ENCODE measurements at places on chromosomes 3 and 15.
A peak's percentile ranks its signal among the peaks of the same experiment; 100 is the strongest.

DNA sequence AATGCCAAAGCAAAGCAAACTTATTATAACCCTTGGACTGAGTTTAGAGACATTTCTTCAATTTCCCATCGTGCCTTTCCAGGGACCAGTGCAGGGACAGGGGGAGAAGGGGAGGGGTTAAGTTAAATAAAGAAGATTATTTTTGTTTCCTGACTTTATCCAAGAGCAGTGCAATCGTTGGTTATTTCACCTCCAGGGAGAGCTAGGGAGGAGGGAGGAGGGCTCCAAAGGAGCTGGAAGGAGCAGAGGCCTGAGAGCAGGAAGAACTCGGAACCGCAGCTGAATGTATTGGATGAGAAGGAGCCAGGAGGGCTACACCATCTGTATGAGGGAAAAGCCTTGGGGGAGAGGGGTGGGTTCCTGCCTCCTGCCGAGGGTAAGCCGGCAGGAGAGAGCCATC is 20.7 kb downstream of the HAPLN3 start:
- H3K4me1 ChIP-seq, result no peaks in the 10 kb centered on the region
- H3K4me3 ChIP-seq, result no peak overlapping the region
- H3K27ac ChIP-seq, result no peak overlapping the region
- DNase-seq, result no peak
- no peaks in the 10 kb centered on the region for H3K36me3 ChIP-seq

GRCh38 chr15:70111203-70112073 is 13.7 kb upstream of the TLE3 start:
- no peak overlapping the region for H3K4me3 ChIP-seq
- peaks cover 3% of the 10 kb centered on the region for H3K27me3 ChIP-seq
- H3K36me3 ChIP-seq, result no peaks in the 10 kb centered on the region
- peaks cover 8% of the 10 kb centered on the region for H3K4me1 ChIP-seq
- H3K27ac ChIP-seq, result peak overlapping the region; percentile 70

DNA sequence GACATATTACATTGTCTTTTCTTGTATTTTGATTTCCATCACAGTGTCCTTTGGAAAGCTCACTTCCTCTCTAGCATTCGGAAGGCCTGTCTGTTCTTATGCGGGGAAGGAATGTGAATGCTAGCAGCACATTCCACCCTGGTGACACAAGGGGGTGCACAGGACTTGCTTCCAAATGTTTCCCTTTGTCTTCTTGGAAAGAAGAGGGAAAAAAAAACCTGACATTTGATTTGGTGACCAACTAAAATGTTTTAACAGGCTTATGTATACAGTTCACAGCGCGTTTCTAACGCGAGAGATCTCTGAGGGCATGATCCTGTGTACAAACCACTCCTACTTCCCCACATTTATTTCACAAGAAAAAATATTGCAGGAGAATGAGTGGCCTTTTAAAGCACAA is 107.6 kb upstream of the FXR1 start:
- H3K27ac ChIP-seq, result no peak overlapping the region
- peak overlapping the region; percentile 2 for H3K4me3 ChIP-seq
- no peaks in the 10 kb centered on the region for H3K36me3 ChIP-seq
- no peaks in the 10 kb centered on the region for H3K27me3 ChIP-seq

DNA sequence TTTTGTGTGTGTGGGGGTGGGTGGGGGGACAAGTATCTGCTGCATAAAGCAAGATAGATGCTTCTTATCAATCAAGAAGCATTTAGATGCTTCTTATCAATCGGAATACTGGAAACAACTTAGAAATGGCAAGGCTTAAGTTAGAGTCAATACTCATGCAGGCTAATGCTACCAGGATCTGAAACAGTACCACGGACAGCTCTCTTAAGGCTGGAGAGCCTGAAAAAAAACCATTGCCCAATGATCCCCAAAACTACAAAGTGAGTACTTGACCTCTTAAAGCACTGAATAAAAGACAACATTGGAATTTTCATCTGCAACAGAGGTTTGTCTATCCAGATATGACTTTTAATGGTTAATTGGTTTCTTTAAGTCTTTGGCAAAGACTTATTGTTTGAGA is 262.3 kb downstream of the GAP43 start:
- H3K27ac ChIP-seq, result no peak overlapping the region
- no peaks in the 10 kb centered on the region for H3K27me3 ChIP-seq
- H3K4me3 ChIP-seq, result no peak overlapping the region
- DNase-seq, result peak; percentile 18
- no peaks in the 10 kb centered on the region for H3K36me3 ChIP-seq

Measured in hepatocyte (in vitro differentiated cells).